ENCODE measurements at places on chromosomes 2 and 18. TPM values are rescaled to one million over a fixed set of nuclear protein-coding genes. Genes with fewer than 3 reads are reported as not detected.

Gene PAX8
- polyA plus RNA-seq: 14.5 TPM

Gene RASGRP3
- 43.0 TPM for polyA plus RNA-seq

Gene FRZB
- polyA plus RNA-seq: 3.4 TPM

Gene MRO
- 0.24 TPM for polyA plus RNA-seq

Gene PTRHD1
- 46.9 TPM for polyA plus RNA-seq

Gene CHRND
- not detected for polyA plus RNA-seq

Gene RGPD3
- 0.62 TPM for polyA plus RNA-seq

Gene CIDEA
- polyA plus RNA-seq: 1.4 TPM

Gene VWA3B
- 8.0 TPM for polyA plus RNA-seq

Gene ITPRIPL1
- 5.5 TPM for polyA plus RNA-seq

Gene IKZF2
- polyA plus RNA-seq: 15.2 TPM

Gene CNDP2
- polyA plus RNA-seq: 107 TPM

Gene PSD4
- 16.6 TPM for polyA plus RNA-seq

Gene CMPK2
- polyA plus RNA-seq: 5.6 TPM

Gene BCL11A
- polyA plus RNA-seq: 29.9 TPM

Gene NT5C1B
- polyA plus RNA-seq: 0.73 TPM

Gene CNTNAP5
- not detected for polyA plus RNA-seq

Gene NPAS2
- polyA plus RNA-seq: 30.3 TPM

Gene CSRNP3
- polyA plus RNA-seq: 8.5 TPM

Gene FER1L5
- 0.97 TPM for polyA plus RNA-seq

Gene ALPI
- not detected for polyA plus RNA-seq

Gene SMYD1
- polyA plus RNA-seq: 0.41 TPM

Gene TACR1
- 2.0 TPM for polyA plus RNA-seq

Gene PAX3
- not detected for polyA plus RNA-seq

Gene TUBA4B
- 4.8 TPM for polyA plus RNA-seq

Gene DYNAP
- polyA plus RNA-seq: not detected

Gene RGPD4
- polyA plus RNA-seq: not detected

Gene C2orf66
- 0.28 TPM for polyA plus RNA-seq

Gene YWHAQ
- polyA plus RNA-seq: 454 TPM

Gene CDH20
- polyA plus RNA-seq: 0.23 TPM

Data from right lung (tissue), 10 donors.